HCEC 1CT (cell line): ENCODE measurements at places on chromosomes 2 and 18.
A peak's percentile ranks its signal among the peaks of the same experiment; 100 is the strongest.

DNA sequence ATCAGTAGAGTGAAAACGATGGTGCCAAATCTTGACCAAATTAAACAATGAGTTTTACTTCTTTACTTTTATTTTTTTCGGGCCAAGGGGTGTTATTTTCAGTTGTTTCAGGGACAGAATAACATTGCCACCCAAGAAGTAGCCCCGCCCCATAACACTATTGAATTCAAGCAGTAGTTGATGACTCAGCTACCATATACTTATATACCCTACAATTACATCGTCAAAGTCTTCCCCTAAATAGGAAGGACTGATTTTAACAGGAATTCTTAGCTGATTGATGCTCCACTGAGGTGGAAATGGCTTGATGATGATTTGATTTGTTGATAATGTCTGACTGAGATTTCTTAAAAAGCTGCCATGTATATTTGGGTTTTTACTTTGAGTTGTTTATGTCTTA lies 24.7 kb downstream of the LYPD6B start:
- no peak for DNase-seq

- DNase-seq = peak; percentile 88
Measured at GRCh38 chr2:240374085-240374907, 61.2 kb upstream of the GPC1 start.

- no peak for DNase-seq
Measured at GRCh38 chr2:120901201-120901600, 165.5 kb downstream of the GLI2 start.

DNA sequence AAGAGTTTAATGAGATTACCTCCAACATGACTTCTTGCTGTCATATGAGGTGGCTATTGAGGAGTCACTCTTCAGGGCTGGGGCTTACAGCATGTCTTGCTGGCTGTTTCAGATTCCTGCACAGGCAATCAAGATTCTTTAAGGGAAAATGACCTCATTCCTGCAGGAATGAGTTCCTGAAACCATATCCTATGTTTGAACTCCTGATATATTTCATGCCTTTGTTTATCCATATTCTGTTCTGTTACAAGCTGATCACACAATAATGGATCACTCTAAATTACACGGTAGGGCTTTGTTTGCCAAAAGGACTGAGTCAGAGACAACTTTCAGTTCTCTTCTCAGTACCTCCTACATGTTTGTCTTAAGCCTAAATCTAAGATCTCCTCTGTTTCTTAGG lies 879.8 kb upstream of the PIK3C3 start:
- DNase-seq = no peak

GRCh38 chr2:121588357-121588756 lies 57.7 kb downstream of the RNU4ATAC start:
- no peak for DNase-seq

DNA sequence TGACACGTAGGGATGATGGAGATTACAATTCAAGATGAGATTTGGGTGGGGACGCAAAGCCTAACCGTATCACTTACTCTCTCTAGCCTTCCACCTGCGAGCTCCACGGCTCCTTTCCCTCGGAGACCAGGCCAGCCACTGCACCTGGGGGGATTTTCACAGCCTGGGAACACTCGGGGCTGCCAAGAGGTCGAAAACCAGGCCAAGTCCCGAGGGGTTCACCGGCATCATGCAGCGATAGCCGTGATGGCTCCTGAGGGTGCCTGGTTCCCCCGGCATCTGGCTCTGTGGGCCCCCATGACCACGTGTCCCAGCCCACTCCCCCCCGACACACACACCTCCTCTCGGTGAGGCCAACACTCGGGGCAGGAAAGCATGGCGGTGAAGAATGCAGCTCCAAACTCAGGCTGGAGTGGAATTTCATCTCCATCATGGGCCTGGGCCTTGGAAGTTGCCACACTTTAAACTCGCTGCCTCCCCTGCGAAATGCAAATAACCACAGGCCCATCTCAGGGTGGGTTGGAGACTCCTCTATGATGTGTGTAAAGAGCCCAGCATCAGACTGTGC lies 32.6 kb downstream of the ADCY3 start:
- DNase-seq = no peak

- DNase-seq = no peak
Measured at GRCh38 chr2:49080681-49081080, 73.6 kb downstream of the FSHR start.

- DNase-seq = peak; percentile 88
Measured at GRCh38 chr2:74577448-74577847, 22.9 kb downstream of the DOK1 start.

DNA sequence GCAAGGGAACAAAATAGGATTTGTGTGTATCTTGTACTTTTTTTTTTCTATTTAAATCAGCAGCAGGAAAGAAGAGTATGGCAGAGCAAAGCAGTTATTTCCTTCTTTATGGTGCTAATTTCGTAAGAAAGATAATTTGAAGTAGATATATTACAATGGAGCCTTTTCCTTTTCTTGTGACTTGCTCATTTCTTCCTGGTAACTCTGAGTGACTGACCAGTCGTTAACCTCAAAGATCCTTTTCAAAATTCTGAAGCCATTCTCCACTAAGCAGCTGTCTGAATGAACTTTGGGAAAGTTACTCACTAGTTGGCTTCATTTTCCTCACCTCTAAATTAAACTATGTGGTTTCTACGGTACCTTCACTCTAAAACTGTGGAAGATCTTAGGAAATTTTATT lies 24.6 kb downstream of the AFTPH start:
- no peak for DNase-seq

GRCh38 chr2:102422910-102423309 lies at the start of gene IL18RAP:
TSS of gene IL18RAP (plus strand) at chr2:102423160. CDS start at chr2:102423278, 118 bp downstream.
- no peak for DNase-seq

DNA sequence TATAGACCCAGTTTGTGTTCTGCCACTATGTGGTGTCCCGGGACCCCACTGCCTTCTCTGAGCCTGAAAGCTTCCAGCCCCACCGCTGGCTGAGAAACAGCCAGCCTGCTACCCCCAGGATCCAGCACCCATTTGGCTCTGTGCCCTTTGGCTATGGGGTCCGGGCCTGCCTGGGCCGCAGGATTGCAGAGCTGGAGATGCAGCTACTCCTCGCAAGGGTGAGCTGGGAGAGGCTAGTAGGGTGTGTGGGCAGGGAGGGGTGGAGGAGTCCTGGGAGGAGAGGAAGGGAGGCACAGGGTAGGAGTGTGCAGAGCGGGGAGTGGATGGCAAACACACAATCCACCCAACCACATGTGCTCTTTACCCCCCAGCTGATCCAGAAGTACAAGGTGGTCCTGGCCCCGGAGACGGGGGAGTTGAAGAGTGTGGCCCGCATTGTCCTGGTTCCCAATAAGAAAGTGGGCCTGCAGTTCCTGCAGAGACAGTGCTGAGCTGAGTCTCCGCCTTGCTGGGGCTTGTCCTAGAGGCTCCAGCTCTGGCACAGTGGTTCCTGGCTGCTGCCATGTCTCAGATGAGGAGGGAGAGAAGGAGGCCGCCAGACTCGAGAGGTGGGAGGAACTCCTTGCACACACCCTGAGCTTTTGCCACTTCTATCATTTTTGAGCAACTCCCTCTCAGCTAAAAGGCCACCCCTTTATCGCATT lies 16.9 kb downstream of the PRKAG3 start:
- no peak for DNase-seq

DNA sequence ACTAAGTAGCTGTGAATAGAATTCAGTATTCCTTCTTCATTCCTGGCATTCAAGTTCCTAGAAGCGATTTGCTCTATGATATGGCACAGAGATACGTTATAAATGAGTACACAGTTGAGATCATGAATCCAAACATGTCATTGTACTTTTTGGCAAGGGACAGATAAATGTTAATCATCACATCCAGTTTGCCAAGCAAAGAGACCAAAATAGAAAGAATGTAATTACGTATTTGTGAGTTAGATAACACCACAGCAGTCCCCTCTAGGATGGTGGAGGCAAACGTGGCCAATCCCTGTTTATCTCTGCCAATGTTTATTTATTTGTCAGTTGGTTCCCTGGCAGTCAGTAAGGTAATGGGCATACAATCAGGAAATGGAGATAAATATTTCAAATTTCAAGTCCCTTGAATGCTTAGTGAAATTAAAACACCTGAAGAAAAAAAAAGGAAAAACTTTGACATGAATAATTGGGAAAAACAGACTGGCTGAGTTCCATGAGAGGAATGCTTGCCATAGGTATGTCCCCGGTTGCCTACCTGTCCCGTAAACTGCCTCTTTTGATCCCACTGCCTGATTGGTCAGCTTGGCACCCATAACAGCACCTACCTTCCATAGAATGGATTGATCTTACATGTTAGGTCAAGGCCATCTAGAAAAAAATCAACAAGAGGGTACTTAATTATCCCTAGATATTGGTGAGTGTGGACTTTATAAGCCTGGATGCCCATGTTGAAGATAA lies 451.1 kb upstream of the NETO1 start:
- no peak for DNase-seq

DNA sequence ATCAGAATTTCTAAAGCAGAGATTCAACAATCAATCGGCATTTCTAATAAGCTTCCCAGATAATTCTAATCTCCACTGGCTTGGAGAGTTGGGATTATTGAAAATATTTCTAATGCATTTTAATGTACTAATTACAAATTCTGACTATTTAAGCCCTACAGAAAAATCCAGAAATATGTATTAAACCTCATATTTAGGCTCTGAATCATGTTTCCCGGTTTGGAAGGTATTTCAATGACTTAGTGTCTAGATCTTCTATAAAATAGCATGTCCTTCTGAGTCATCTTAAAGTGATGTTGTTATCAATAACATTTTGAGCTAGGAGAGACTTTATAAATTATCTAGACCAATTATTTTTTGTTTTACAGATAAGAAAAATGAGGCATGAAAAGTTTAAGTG lies 258.8 kb upstream of the NRXN1 start:
- peak; percentile 38 for DNase-seq

DNA sequence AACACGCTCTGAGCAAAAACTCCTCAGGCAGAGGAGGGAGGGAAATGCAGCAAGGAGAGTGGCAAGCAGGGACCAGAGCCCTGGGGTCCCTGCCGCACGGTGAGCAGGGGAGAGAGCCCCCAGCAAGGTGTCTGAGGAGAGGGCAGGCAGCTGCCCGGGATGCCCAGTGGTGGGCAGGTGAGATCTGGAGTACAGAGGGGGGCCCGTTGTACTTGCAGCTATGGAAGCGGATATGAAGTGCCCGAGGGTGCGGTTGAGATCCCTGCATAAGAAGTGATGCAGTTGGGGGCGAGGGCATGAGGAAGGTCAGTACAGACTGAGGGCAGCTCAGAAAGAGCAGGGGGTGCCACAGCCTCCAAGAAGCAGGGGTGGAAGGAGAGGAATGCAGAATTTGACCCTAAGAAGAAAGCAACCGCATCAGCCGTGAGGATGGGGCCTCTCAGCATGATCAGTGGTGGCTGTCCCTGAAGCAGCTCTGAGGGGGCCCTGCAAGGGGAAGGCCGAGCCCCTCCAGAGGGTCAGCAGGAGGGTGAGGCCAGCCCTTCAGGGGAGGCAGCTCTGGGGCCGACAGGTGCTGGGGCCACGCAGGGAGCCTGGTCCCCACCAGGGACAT lies 29.4 kb downstream of the MTERF4 start:
- DNase-seq = no peak

- no peak for DNase-seq
Measured at GRCh38 chr2:240963065-240963867, 35.2 kb upstream of the SNED1 start.

GRCh38 chr18:37309861-37310260 lies 255.7 kb downstream of the CELF4 start:
- DNase-seq = no peak

DNA sequence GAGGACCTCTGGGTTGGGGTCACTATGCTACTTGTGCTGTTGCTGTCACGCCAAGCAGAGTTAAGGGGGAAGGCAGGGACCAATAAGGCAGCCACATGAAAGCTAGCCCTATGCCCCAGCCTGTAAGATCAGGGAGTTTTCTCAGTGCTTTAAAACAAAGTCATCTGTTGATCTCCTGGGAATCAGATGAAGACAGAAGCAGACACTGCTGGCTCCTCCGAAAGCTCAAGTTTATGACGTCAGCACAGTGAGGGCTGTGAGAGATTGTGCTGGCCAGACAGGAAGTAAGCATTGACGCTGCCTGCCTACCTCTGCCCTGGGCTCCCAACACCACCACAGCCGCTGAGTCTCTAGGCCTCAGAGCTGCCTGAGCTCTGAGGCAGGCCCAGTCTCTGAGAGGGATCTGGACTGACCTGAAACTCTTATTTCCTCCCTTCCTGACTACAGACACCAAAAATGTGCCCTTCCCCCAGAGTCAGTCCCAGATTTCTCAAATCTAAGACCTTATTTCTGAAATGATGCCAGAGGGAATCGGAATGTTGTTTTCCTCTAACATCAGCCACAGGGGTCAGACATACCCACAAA lies 118.1 kb upstream of the EPAS1 start:
- peak; percentile 94 for DNase-seq

- DNase-seq = no peak
Measured at GRCh38 chr2:104853534-104854497, at the start of gene POU3F3. TSS of gene POU3F3 (plus strand) at chr2:104854115. CDS start at chr2:104855511, 1,396 bp downstream.

GRCh38 chr18:59878644-59879043 lies 21.2 kb upstream of the PMAIP1 start:
- DNase-seq = no peak

DNA sequence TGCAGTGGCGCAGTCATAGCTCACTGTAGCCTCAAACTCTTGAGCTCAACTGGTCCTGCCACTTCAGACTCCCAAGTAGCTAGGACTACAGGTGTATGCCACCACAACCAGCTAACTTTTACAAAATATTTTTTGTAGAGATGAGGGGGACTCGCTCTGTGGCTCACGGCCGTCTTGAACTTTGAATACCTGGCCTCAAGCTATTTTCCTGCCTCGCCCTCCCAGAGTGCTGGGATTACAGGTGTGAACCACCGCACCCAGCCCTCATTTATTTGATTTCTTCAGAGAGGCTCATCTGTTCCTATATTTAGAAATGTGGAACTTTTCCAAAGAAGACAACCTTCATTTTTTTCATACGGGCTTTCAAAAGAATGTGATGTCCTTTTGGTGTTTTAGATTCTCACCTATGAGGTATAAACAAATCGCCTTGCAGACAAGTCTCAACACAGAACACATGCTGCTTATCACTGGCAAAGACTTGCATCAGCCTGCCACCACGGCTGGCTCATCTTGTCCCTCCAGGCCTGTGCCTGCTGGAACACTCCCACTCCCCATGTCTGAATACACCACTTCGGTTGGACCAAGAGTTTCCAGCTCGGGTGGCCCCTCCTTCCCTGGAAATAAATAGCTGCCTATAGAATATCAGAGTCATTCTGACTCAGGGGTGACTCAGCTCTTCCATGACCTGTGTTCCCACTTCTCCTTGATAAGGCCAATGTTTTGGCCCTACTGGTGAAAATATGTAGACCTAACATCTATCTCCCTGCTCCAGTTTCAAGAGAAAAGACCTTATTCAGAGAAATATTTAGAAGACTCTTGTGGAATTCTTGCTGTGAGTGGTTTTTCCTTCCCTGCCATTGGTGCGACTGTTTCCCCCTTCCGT lies 202.6 kb downstream of the TGIF1 start:
- DNase-seq = peak; percentile 94

DNA sequence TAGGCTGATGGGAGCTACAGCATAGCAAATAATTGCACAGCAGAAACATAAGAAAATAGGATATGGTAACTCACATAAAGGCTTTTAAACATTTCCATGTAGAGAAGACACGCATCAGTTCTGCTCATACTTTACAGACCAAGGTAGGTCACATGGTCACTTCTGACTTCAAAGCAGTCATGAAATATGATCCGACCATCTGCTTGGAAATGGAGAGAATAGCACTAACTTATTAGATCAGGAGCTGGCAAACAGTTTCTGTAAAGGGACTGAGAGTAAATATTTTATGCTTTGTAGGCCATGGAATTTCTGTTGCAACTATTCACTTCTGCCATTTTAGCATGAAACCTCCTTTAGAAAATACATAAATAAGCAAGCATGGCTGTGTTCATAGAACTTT lies 936.6 kb upstream of the FANCL start:
- DNase-seq = no peak

GRCh38 chr2:42338567-42339190 lies 22.3 kb downstream of the COX7A2L start:
- no peak for DNase-seq

GRCh38 chr2:47072018-47072691 lies 83.0 kb downstream of the STPG4 start:
- peak; percentile 95 for DNase-seq
